ENCODE measurements at places on chromosomes 2 and 18.

GRCh38 chr2:105917226-105917625 is 172.5 kb downstream of the NCK2 start:
- no peak for DNase-seq

DNA sequence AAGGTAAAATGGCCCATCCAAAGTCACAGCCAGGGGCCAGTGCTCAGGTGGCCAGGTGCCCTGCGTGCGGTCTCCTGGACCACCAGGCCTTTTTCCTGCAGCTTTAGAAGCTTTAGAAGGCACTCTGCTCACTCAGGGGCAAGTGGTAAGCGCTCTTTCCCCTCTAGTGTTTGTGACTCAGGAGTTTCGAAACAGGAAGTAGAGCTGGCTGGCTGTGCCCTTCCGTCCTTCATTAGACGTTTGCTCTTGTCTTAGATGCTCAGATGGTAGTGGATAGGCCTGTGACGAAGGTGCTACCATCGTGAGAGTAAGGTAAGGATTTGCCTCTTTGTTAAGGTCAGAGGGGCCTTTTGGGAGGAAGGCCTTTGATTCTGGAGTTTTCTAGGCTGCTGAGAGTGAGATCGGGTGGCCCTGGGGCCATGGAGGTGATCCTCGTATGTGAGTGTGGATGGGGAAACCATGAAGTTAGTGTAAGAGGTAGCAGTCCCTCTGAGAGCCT is at the start of gene CASP8:
CASP8 (plus strand) TSS at position 235 of the 499 bp plus-strand sequence. CDS start 5,951 bp downstream, outside the sequence.
- DNase-seq: no peak

- no peak for DNase-seq
These were observed 23.3 kb downstream of the PAX8 start for GRCh38 chr2:113255140-113256070.

- no peak for DNase-seq
These were observed 4.9 kb upstream of the GPC1 start for GRCh38 chr2:240430595-240430994.

DNA sequence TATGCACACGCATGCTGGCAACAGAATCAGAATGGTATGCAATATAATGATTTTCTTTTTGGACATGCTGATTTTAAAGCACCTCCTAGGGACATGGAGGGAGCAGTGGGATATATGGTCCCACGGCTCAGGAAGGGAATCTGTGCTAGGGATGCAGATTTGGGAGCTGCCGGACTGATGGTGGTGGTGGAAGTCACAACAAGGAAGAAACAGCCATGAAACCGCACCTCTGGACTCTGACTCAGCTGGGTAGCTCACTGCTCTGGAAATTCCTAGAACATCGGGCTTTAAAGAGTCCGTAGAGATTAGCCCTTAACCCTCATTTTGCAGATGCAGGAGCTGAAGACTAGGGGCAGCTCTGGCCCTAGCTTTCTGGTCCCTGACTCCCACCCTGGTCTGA is 364.3 kb upstream of the KLHL29 start:
- no peak for DNase-seq

- DNase-seq: no peak
These were observed 49.8 kb downstream of the CAB39 start for GRCh38 chr2:230762317-230762896.

DNA sequence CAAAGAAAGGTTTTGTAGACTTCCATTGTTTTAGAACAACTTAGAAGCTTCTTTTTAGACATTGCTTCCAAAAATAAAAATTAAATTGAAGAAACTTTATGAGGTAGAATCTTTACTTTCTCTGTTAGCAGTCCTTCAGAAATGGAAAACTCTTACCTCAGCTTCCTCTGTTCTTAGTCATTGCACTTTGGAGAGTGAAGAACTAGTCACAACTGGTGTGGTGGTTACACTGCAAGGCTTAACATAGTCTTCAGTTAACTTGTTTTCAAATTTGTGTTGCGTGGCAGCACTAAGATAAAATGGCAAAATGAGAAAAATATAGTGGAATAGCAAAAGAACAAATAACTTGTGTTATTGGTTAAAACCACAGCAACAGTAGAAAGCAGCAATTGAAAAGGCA is 332.6 kb downstream of the KIAA1328 start:
- no peak for DNase-seq

- DNase-seq: no peak
These were observed 29.9 kb upstream of the KIDINS220 start for GRCh38 chr2:8867363-8867762.

DNA sequence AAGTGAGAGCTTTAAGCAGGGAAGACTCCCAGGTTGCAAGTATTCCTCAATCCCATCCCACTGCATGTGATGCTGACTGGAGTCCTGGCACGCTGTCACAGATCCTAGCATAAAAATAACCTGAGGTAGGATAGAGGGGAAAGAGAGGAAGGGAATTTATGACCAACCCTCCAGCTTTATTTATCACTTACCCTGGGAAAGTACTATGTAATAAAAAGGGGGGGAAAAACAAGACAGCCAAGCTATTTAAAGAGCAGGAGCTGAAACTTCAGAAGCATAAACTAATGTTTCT is 122.2 kb downstream of the SLC8A1 start:
- DNase-seq: no peak

GRCh38 chr18:56470406-56471351 is 167.7 kb downstream of the TXNL1 start:
- no peak for DNase-seq

DNA sequence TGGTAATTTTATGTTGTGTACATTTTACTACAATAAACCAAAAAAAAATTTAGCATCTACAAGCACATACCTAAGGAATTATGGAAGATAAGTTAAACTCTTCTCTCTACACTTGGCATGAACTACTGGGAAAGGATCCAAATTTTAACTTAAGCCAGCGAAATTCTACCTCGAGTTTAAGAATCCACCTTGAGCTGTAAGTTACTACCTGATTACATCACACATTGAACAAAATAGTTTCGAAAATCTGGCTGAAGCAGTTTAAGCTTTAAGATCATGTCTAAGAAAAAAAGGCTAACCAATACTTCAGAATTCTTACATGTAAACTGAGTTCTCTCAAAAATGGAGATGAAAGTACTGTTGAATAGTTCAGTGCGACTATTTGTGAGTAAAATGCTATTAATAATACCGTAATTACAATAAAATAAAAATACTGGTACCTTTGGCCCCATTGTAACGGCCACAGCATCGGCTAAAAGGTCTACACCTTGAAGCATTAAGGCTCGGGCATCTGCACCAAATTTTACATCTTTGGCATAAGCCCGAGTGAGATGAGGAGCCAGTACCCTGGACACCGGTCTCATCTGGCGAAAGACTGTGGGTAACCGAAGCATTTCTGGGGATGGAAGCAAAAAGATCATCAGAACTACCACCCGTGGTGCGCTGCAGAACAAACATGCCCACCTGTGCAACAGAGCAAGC is 1.3 kb downstream of the HSPD1 start:
- DNase-seq: no peak
